ENCODE measurements at places on chromosomes 7 and 10. TPM values are rescaled to one million over a fixed set of nuclear protein-coding genes. Genes with fewer than 3 reads are reported as not detected.

RNF32 gene
- total RNA-seq: 1.6 TPM

DNA sequence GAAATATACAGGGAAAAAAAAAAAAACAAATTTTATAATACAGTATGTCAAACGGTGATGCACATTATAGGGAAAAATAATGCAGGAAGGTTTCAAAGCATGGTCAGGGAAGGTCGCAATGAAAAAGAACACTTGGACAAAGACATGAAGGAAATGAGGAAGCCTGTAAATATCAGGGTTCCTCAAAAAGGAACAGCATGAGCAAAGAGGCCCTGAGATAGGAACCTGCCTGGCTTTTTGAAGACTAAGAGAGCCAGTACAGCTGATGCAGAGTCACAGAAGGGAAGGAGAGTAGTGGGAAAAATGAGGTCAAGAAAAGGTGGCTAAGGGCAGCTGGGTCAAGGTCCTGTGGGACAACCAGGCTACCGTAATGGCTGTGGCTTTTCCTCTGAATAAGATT, 1.9 kb downstream of the VPS41 start:
- no peaks in the 10 kb centered on the region for H3K27me3 ChIP-seq
- peaks cover 13% of the 10 kb centered on the region for H3K36me3 ChIP-seq
- no peak for DNase-seq
- H3K4me3 ChIP-seq: peak overlapping the region; percentile 83
- H3K4me1 ChIP-seq: peaks cover 56% of the 10 kb centered on the region
- H3K27ac ChIP-seq: peak overlapping the region; percentile 49

DNA sequence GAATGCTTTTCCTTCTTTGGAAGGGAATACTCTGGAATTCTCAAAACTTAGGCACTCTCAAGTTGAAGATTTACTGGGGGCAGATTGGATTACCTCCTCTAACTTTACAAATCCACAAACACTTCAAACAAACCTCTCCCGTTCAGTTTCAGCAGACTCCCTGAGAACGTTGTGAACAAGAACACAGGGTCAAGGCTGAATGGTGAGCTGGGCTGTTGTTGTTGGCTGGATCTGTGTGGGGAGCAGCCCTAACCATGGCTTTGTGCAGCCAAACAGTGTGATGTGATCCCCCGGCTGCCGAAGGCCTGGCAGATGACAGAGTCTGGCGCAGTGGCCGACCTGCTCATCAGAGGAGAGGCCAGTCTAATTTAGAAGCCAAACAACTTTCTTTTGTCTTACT, 93.1 kb downstream of the BMPER start:
- H3K27ac ChIP-seq: no peak overlapping the region
- H3K36me3 ChIP-seq: no peaks in the 10 kb centered on the region
- H3K4me3 ChIP-seq: no peak overlapping the region
- H3K4me1 ChIP-seq: no peaks in the 10 kb centered on the region
- DNase-seq: no peak
- H3K27me3 ChIP-seq: no peaks in the 10 kb centered on the region

MAT1A gene
- not detected for total RNA-seq

GPR15LG gene
- total RNA-seq: not detected

GRCh38 chr10:98509745-98510144, 63.0 kb upstream of the HPS1 start:
- H3K36me3 ChIP-seq: no peaks in the 10 kb centered on the region
- no peak overlapping the region for H3K27ac ChIP-seq
- H3K4me3 ChIP-seq: no peak overlapping the region
- peaks cover 23% of the 10 kb centered on the region for H3K27me3 ChIP-seq
- DNase-seq: no peak
- no peaks in the 10 kb centered on the region for H3K4me1 ChIP-seq

GRCh38 chr7:110964775-110965174, 126.2 kb upstream of the LRRN3 start:
- H3K27me3 ChIP-seq: no peaks in the 10 kb centered on the region
- no peak for DNase-seq
- no peaks in the 10 kb centered on the region for H3K36me3 ChIP-seq
- no peak overlapping the region for H3K4me3 ChIP-seq

GRCh38 chr7:157439149-157439548, 102.3 kb downstream of the DNAJB6 start:
- no peaks in the 10 kb centered on the region for H3K27me3 ChIP-seq
- H3K4me1 ChIP-seq: no peaks in the 10 kb centered on the region
- H3K4me3 ChIP-seq: no peak overlapping the region
- DNase-seq: no peak
- no peak overlapping the region for H3K27ac ChIP-seq
- H3K36me3 ChIP-seq: peaks cover 8% of the 10 kb centered on the region

DNA sequence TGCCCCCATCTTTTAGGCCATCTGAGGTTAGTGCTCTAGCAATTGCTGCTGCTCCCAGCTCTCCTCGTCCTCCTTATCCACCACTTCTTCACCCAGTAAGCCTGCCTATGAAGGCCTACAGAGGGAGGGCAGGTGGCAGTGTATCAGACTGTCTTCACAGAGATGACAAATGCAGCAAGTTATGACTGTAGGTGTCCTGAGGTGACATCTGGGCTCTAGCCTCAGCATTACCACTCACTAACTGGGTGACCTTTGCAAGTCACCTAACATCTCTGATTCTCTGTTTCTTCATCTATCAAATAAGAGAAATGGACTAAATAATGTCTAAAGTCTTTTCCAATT, 151.6 kb downstream of the NOC3L start:
- no peak for DNase-seq
- H3K27ac ChIP-seq: no peak overlapping the region
- peaks cover 36% of the 10 kb centered on the region for H3K27me3 ChIP-seq

- peak; percentile 3 for DNase-seq
- H3K4me1 ChIP-seq: no peaks in the 10 kb centered on the region
- no peak overlapping the region for H3K4me3 ChIP-seq
- no peak overlapping the region for H3K27ac ChIP-seq
Observed at GRCh38 chr7:113698556-113699220, 220.1 kb downstream of the PPP1R3A start.

ELN gene
- 0.39 TPM for total RNA-seq

- no peak overlapping the region for H3K4me3 ChIP-seq
- H3K4me1 ChIP-seq: peaks cover 13% of the 10 kb centered on the region
- DNase-seq: no peak
- H3K36me3 ChIP-seq: peaks cover 5% of the 10 kb centered on the region
- no peak overlapping the region for H3K27ac ChIP-seq
- no peaks in the 10 kb centered on the region for H3K27me3 ChIP-seq
Observed at GRCh38 chr7:111439977-111440376, 122.3 kb downstream of the IMMP2L start.

DNA sequence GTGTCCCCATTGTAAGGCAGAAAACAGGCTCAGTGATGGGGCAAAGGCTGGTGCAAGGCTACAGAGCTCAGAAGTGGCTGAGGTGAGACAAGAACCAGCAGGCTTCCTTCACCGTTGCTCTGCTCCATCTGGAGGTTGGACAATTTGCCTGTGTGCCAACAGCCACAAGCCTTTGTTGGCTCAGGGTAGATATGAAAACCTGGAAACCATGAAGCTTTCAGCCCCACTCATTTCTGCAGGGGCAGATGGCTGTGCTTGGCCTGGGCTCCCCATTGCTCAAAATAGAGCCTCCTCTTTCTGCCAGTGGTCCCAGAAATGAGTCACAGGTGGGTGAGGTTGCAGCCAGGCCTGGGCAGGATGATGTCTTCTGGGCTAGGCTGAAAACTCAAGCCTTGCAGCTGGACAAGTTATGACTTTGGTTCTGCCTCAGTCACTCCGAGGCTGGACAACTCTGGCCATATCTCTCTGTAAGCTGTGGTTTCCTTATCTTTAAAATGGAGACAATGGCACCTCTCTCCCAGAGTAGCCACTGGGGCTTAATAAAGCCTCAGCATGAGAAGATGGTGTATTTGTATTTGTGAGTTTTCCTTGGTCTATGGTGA, 12.2 kb upstream of the ZNF273 start:
- peaks cover 8% of the 10 kb centered on the region for H3K4me1 ChIP-seq
- H3K36me3 ChIP-seq: peaks cover 5% of the 10 kb centered on the region
- no peak for DNase-seq

ASB4 gene
- total RNA-seq: 0.47 TPM

DNA sequence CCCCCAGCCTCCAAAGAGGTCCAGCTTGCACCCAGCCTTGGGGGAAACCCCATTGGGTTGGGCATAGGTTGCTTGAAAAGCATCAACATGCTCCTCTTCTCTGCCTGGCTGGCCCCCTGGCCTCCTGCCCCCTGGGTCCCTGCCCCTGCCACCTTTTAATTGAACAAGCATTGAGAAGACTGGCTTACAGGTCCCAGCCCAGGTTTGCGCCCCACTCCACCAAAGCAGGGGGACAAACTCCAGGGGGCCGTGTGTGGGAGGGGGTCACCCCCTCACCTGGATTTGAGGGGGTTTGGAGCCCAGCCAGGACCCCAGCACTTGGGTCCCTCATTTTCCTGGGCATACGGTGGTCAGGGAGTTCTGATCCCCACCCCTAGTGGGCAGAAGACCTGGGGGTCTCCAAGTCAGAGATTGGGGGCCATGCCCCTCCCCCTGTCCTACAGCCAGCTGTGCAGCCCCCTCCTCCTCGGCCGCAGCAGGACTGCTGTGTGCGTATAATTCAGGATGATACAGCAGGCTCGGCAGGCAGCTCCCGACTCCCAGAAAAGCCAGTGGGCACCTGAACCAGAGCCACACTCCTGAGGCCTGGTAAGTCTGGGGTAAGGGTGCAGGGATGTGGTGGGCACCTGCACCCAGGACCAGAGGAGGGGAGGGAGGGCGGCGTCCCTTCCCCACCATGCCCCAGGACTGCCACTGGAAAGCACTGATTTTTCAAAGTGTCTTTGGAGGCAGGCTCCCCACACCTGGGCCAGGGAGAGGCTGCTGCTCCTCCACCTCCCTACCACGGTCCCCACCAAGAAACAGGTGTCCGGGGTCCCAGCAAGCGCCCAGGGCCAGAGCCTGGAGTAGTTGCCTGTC, 1.7 kb downstream of the ELFN1 start:
- no peak overlapping the region for H3K4me3 ChIP-seq
- H3K27ac ChIP-seq: no peak overlapping the region
- no peak for DNase-seq
- H3K4me1 ChIP-seq: no peaks in the 10 kb centered on the region
- H3K27me3 ChIP-seq: peaks cover 99% of the 10 kb centered on the region

TNRC18 gene
- total RNA-seq: 213 TPM

GRCh38 chr7:150727381-150727780, 9.8 kb upstream of the GIMAP5 start:
- no peak overlapping the region for H3K4me3 ChIP-seq
- peaks cover 6% of the 10 kb centered on the region for H3K4me1 ChIP-seq
- no peaks in the 10 kb centered on the region for H3K36me3 ChIP-seq

TRIM74 gene
- not detected for total RNA-seq

PPA1 gene
- 280 TPM for total RNA-seq

DNA sequence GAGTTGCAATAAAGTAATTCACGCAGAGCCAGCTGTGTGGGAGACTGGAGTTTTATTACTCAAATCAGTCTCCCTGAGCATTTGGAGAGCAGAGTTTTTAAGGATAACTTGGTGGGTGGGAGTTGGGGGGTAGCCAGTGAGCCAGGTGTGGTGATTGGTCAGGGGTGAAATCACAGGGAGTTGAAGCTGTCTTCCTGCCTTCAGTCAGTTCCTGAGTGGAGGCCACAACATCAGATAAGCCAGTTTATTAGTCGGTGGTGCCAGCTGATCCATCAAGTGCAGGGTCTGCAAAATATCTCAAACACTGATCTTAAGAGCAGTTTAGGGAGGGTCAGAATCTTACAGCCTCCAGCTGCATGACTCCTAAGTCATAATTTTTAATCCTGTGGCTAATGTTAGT, 3.3 kb upstream of the CYP51A1 start:
- H3K27ac ChIP-seq: no peak overlapping the region
- H3K27me3 ChIP-seq: no peaks in the 10 kb centered on the region
- H3K4me3 ChIP-seq: no peak overlapping the region
- DNase-seq: no peak
- peaks cover 23% of the 10 kb centered on the region for H3K36me3 ChIP-seq
- H3K4me1 ChIP-seq: peaks cover 10% of the 10 kb centered on the region

GRCh38 chr10:14186245-14186644, 144.5 kb downstream of the FRMD4A start:
- H3K4me3 ChIP-seq: no peak overlapping the region
- peaks cover 69% of the 10 kb centered on the region for H3K27me3 ChIP-seq

NXPH1 gene
- total RNA-seq: not detected

DNA sequence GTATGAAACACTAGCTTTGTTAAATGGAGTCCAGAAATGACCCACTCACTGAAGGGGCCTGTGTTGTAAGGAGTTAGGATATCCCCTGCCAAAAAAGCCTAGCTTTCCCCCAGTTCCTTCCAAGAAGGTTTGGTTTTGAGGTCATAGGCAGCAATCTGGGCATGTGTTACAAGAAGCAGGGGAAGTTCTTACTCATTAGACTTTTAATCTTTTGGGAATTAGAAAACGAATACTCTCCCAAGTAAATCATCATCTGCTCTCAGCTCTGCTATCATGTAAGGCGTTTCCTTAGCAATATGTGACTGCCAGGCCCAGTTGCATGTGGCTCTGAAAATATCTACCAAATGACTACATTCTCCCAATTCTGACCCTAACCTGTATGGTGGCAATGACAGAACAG, 3.7 kb downstream of the NOD1 start:
- H3K4me3 ChIP-seq: no peak overlapping the region
- no peak for DNase-seq
- H3K36me3 ChIP-seq: peaks cover 13% of the 10 kb centered on the region
- H3K4me1 ChIP-seq: no peaks in the 10 kb centered on the region

DNA sequence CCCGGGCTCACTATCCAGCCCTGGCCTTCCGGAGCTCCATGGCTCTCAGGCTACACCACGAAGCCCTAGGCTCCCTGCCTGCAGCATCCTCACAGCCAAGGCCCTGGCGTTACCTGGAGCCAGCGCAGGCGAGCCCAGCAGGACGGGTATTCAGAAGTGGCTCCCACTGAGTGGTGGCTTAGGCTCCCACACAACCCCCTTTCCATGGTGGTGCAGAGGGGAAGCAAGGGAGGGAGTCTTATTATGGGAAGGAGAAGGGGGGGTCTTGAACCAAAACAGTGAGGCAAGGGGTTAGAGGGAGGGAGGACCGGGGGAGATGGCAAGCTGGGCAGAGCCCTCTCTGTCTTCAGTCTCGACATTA, 29.6 kb upstream of the NDST2 start:
- H3K27me3 ChIP-seq: no peaks in the 10 kb centered on the region
- peaks cover 44% of the 10 kb centered on the region for H3K36me3 ChIP-seq
- H3K27ac ChIP-seq: no peak overlapping the region
- no peak for DNase-seq
- H3K4me1 ChIP-seq: peaks cover 9% of the 10 kb centered on the region
- H3K4me3 ChIP-seq: no peak overlapping the region

RET gene
- total RNA-seq: not detected
